ENCODE measurements at places on chromosomes 3 and 15.

GRCh38 chr3:196115678-196116083 is 33.8 kb upstream of the TFRC start:
- no peak for DNase-seq

DNA sequence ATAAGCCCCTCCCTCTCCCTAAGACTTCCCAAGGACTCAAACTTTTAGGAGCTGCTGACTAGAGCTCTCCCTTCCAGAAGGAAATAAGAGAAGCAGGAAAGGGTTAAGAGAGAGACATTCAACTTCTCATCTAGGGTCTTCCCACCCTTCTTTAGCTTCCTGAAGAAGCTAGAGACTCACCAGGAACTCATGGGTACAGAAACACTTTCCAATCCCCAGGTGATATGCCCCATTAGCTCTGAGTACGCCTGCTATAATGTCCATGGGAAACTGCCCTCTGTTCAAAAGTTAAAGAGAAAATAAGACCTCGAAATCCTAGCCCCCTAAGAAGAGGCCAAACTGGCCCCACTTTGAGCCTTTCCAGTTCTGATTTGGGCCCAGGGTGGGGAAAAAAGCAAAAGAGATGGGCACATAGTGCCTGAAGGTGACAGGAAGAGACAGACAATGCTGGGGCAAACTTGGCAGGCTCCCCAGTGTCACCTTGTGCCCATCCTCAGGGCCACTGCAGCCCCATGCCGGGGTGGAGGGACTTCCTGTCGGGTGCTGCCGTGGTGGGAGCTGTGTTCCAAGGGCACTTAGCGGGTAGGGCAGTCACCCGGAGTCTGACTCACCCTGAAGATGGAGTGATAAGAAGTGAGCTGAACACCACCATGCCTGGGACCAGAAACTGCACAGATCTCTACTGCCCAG is 29.5 kb downstream of the CCDC12 start:
- DNase-seq = no peak

- no peak for DNase-seq
Measured at GRCh38 chr15:53670701-53671100, 88.8 kb downstream of the WDR72 start.

- no peak for DNase-seq
Measured at GRCh38 chr15:56736881-56737707, 3.8 kb upstream of the ZNF280D start.

DNA sequence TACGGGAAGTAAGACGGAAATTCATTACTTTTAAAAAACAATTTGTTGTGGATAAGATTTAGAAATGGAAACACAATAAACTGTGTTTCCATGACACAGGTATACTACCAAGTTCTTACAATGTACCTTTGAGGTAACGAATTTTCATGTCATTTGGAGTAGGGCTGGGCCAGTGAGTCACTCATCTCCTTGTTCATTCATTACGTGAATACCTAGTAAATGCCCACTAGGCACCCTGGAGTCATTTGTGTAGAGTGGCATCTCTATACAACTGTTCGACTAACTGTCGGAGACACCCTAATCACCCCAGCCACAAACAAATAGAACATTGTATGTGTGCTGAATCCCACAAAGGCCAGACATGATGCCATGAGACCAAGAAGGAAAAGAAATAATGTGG is 94.8 kb downstream of the IGF1R start:
- no peak for DNase-seq

DNA sequence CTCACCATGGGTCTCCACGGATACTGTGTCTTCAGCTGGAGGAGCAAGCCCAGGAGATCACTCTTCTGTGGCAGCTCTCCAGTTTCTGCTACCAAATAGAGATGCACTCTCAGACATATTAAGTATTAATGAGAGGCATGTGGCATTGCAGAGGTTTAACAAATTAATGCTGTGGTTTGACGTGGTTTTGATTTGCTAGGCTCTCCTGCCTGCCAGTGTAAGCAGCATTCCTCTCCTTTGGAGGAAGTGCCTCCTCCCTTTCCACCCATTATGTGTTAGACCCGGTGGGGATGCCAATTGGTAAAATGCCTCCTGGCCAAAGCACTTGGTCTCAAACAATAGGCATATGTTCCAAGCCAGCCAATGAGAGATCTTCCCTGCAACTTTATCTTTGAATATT is 124.8 kb downstream of the MYLK start:
- no peak for DNase-seq

Data from right atrium auricular region (tissue), 2 donors.